HFFc6 (cell line): ENCODE measurements at places on chromosomes 1 and 21. TPM values are rescaled to one million over a fixed set of nuclear protein-coding genes. Genes with fewer than 3 reads are reported as not detected.
A peak's percentile ranks its signal among the peaks of the same experiment; 100 is the strongest.

Gene HPDL
- 0.13 to 0.75 TPM (median 0.41 TPM) in 3 replicates for total RNA-seq

GRCh38 chr1:115973154-115973553 is 3.2 kb upstream of the SLC22A15 start:
- H3K4me3 ChIP-seq, result no peak overlapping the region
- H3K27ac ChIP-seq, result no peak overlapping the region
- peaks cover 5% of the 10 kb centered on the region; the same call in 1 of the 2 replicates for H3K27me3 ChIP-seq
- H3K36me3 ChIP-seq, result peaks cover 7% of the 10 kb centered on the region
- H3K4me1 ChIP-seq, result peaks cover 17% of the 10 kb centered on the region
- no peak for DNase-seq

- peaks cover 30% of the 10 kb centered on the region for H3K27me3 ChIP-seq
- no peak overlapping the region for H3K27ac ChIP-seq
- no peak for DNase-seq
- H3K4me1 ChIP-seq, result peaks cover 6% of the 10 kb centered on the region
Observed at GRCh38 chr1:32886828-32887414, 630 bp downstream of the HPCA start.

- H3K4me3 ChIP-seq, result peak overlapping the region; percentile 96
- H3K27ac ChIP-seq, result peak overlapping the region; percentile 99
- peaks cover 36% of the 10 kb centered on the region for H3K4me1 ChIP-seq
Observed at GRCh38 chr1:19596065-19596713, 47.9 kb upstream of the NBL1 start.

Gene CD1E
- not detected in 3 replicates for total RNA-seq

Gene OR2L13
- not detected in 3 replicates for total RNA-seq

DNA sequence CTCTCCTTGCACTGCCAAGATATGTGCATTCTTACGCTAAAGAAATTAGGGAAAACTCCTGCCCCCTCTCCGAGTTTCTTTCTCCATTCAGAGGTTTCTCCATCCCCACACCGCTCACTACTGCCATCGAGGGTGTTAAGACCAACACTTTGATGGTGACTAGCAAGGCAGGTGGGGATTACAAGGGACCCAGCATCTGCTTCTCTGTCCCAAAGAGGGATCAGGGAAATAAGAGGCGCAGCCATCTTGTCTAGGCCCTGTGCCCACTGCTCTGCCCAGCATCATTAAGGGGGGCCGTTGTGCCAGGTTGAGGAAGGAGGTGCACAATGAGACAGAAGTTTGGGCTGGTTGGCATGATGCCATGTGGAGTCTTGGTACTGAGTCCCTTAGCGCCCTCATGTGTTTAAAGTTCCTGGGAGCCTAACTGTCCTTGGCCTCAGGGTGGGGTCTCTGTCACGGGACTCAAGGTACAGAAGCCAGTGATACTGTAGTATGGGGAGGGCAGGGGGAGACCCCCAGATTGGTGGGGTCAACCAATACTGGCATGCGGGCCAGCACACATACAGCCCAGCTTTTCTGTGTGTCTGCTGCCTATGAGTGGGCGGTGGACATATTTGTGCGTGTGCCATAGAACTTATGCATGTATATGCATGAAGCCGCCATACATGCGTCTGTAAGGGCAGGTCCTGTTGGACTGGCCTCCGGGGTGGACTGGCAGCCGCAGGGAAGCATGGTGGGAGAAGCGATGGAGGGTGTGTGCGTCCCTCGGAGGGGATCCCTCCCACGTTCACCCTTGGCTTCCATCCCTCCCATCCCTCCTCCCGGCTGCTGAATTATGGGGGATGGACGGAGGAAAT is 5.5 kb downstream of the EFNA3 start:
- peaks cover 29% of the 10 kb centered on the region for H3K4me1 ChIP-seq
- peak overlapping the region; percentile 83; the same call in 1 of the 2 replicates for H3K27ac ChIP-seq
- H3K4me3 ChIP-seq, result peak overlapping the region; percentile 98
- no peak for DNase-seq
- H3K27me3 ChIP-seq, result peaks cover 42% of the 10 kb centered on the region
- no peaks in the 10 kb centered on the region for H3K36me3 ChIP-seq

DNA sequence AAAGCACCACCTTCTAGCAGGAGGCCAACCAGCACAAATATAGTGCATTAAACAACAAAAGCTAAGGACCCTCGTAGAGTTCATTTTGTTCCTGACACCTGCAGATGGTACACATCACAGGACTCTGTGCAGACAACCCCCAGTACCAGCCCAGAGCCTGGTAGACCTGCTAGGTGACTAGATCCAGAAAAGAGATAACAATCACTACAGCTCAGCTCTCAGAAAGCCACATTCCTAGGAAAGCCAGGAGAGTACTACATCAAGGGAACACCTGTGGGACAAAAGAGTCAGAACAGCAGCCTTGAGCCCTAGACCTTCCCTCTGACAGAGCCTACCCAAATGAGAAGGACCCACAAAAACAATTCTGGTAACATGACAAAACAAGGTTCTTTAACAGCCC is 344.7 kb upstream of the PTBP2 start:
- peaks cover 27% of the 10 kb centered on the region for H3K27me3 ChIP-seq
- no peak overlapping the region for H3K27ac ChIP-seq
- H3K4me3 ChIP-seq, result no peak overlapping the region
- peaks cover 14% of the 10 kb centered on the region for H3K4me1 ChIP-seq
- H3K36me3 ChIP-seq, result no peaks in the 10 kb centered on the region
- DNase-seq, result no peak

Gene SPATA21
- not detected in 3 replicates for total RNA-seq

Gene MAP1LC3C
- not detected in 3 replicates for total RNA-seq

GRCh38 chr1:63189677-63190076 is 132.7 kb upstream of the FOXD3 start:
- no peak overlapping the region for H3K27ac ChIP-seq
- peaks cover 3% of the 10 kb centered on the region; the same call in 1 of the 2 replicates for H3K27me3 ChIP-seq
- H3K4me3 ChIP-seq, result no peak overlapping the region
- no peaks in the 10 kb centered on the region for H3K4me1 ChIP-seq
- no peaks in the 10 kb centered on the region for H3K36me3 ChIP-seq

- H3K27me3 ChIP-seq, result peaks cover 2% of the 10 kb centered on the region
- H3K36me3 ChIP-seq, result no peaks in the 10 kb centered on the region
- no peak for DNase-seq
- H3K4me1 ChIP-seq, result no peaks in the 10 kb centered on the region
Observed at GRCh38 chr1:18740617-18741016, 110.0 kb downstream of the PAX7 start.

DNA sequence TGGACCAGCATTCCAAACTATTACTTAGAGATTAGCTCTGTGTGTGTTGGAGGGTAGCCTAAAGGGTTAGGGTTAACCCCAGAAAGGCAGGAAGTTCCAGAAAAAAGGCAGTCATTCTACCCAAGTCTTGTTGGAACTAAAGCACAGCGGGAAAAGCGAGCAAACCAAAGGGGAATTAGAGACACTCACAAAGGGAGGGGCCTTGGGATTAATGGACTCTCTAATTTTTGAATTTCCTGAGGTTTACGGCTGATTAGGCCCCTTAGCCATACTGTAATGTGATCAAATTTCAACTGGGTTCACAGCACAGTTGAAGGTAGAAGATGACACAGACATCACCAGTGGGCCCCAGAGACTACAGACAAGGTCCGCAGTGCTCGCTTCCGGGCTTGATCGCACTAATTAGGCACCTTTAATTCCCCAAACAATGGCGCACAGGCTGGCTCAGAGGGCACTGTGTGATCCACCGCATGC is 28.3 kb downstream of the CAPZB start:
- peak overlapping the region; percentile 96 for H3K27ac ChIP-seq
- H3K4me3 ChIP-seq, result 0 out of 2 replicates have a peak overlapping the region, but pooled peaks have one; percentile 12
- H3K36me3 ChIP-seq, result peaks cover 4% of the 10 kb centered on the region; the same call in 1 of the 2 replicates
- no peak for DNase-seq
- peaks cover 82% of the 10 kb centered on the region for H3K4me1 ChIP-seq

- no peak overlapping the region for H3K4me3 ChIP-seq
- no peak for DNase-seq
- no peak overlapping the region for H3K27ac ChIP-seq
- H3K27me3 ChIP-seq, result peaks cover 2% of the 10 kb centered on the region; the same call in 1 of the 2 replicates
- H3K4me1 ChIP-seq, result peaks cover 10% of the 10 kb centered on the region; the same call in 1 of the 2 replicates
- no peaks in the 10 kb centered on the region for H3K36me3 ChIP-seq
Observed at GRCh38 chr1:76055987-76056386, 18.6 kb upstream of the ST6GALNAC3 start.

- no peaks in the 10 kb centered on the region for H3K4me1 ChIP-seq
- no peaks in the 10 kb centered on the region for H3K36me3 ChIP-seq
- DNase-seq, result no peak
Observed at GRCh38 chr1:48208251-48208650, 14.3 kb upstream of the SLC5A9 start.

DNA sequence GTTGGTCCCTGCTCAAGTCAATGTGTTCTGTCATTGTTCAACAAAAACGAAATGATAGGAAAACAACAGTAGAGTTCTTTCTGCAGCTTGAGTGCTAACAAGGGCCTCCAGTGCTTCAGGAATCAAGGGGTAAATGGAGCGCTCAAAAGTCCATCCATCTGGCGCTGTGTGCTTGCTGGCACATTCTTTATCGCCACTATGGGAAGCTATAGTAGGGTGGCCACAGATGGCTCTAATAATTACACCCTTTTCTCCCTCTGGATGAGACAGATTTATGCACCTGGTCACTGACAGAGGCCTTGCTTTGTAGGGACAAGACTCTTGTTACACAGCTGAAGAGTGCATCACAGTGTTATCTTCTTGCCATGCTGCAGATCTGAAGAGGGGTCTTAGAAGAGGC is 136.0 kb downstream of the GDAP2 start:
- H3K27me3 ChIP-seq, result no peaks in the 10 kb centered on the region
- peaks cover 50% of the 10 kb centered on the region for H3K4me1 ChIP-seq
- no peak for DNase-seq
- H3K27ac ChIP-seq, result no peak overlapping the region

GRCh38 chr1:39048745-39049370 is 22.7 kb downstream of the NDUFS5 start:
- peaks cover 12% of the 10 kb centered on the region for H3K36me3 ChIP-seq
- DNase-seq, result no peak
- H3K4me1 ChIP-seq, result peaks cover 38% of the 10 kb centered on the region
- H3K27ac ChIP-seq, result peak overlapping the region; percentile 99
- no peaks in the 10 kb centered on the region; the same call in 1 of the 2 replicates for H3K27me3 ChIP-seq
- no peak overlapping the region for H3K4me3 ChIP-seq

- peak overlapping the region; percentile 80 for H3K27ac ChIP-seq
- H3K4me1 ChIP-seq, result peaks cover 12% of the 10 kb centered on the region
- H3K4me3 ChIP-seq, result peak overlapping the region; percentile 89
- DNase-seq, result no peak
Observed at GRCh38 chr1:201153474-201154388, 543 bp downstream of the TMEM9 start.

- no peak overlapping the region for H3K4me3 ChIP-seq
- no peak overlapping the region for H3K27ac ChIP-seq
- DNase-seq, result no peak
- H3K36me3 ChIP-seq, result no peaks in the 10 kb centered on the region
- no peaks in the 10 kb centered on the region for H3K4me1 ChIP-seq
Observed at GRCh38 chr1:34870395-34870794, 10.8 kb upstream of the SMIM12 start.

DNA sequence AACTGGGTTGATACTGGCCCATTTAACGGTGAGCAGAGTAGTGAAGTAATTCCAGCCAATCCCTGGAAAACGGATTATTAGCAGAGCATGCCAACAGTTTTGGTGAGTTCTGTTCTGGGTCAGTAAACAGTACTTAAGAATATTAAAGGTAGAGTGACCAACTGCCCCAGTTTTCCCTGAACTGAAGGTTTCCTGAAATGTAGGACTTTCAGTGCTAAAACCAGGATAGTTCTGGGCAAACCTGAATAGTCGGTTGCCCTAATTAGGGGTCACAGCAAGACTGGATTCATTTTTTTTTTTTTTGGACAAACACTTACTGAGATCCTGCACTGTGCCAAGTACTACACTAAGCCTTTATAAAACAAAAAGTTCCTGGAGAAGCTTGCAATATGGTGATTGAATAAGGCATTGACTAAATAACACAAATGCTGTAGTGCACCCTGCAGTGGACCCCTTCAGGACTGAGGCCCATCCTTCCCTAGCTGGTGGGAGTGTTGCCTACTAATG is 75.9 kb downstream of the KCNK1 start:
- no peaks in the 10 kb centered on the region for H3K4me1 ChIP-seq
- H3K4me3 ChIP-seq, result no peak overlapping the region
- no peak overlapping the region for H3K27ac ChIP-seq
- H3K27me3 ChIP-seq, result peaks cover 2% of the 10 kb centered on the region; the same call in 1 of the 2 replicates

Gene ASCL5
- not detected in 3 replicates for total RNA-seq

Gene RABGAP1L
- 16.2 to 17.5 TPM (median 16.6 TPM) in 3 replicates for total RNA-seq

DNA sequence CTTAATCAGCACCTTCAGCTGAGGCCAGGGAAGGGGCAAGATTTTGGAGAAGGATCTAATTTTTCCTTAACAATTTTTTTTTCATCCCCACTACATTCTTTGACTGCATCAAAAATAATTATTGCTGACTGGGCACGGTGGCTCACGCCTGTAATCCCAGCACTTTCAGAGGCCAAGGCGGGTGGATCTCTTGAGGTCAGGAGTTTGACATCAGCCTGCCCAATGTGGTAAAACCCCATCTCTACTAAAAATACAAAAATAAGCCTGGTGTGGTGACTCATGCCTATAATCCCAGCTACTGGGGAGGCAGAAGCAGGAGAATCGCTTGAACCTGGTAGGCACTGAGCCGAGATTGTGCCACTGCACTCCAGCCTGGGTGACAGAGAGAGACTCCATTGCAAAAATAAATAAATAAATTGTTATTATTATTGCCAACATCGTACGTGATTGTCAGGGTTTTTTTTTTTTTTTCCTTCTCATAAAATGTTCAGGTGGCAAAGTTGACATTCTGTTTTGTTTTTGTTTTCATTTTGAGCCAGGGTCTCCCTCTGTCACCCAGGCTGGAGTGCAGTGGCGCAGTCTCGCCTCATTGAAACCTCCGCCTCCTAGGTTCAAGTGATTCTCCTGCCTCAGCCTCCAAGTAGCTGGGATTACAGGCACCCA is 37.3 kb upstream of the MORC3 start:
- 0 out of 2 replicates have a peak, but pooled peaks cover 2% of the 10 kb centered on the region for H3K27me3 ChIP-seq
- H3K4me1 ChIP-seq, result peaks cover 7% of the 10 kb centered on the region

GRCh38 chr1:199007423-199007822 is 368.6 kb downstream of the PTPRC start:
- no peak overlapping the region for H3K27ac ChIP-seq
- no peaks in the 10 kb centered on the region for H3K27me3 ChIP-seq
- H3K4me1 ChIP-seq, result peaks cover 8% of the 10 kb centered on the region
- no peaks in the 10 kb centered on the region for H3K36me3 ChIP-seq
- no peak overlapping the region for H3K4me3 ChIP-seq

Gene TGFB2
- total RNA-seq, result 2.4 and 14.0 TPM in 2 replicates

Gene CELA3A
- total RNA-seq, result not detected in 3 replicates

DNA sequence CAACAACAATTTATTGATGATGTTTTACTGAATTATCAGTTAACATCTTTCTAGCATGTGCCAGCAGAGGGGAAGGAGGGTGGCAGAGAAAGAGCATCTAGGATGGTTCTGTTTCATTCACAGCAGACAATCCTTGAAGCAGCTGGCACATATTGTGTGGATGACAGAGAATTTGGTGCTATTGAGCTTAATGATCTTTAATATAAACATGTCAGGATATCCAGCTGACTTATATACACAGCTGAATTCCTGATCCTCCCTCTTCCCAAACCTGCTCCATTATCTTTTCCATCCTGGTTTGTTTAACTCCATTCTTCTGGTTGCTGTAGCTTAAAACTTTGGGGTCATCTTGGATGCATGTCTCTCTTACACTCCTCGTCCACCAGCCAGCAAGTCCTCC is 218.6 kb downstream of the CACNA1E start:
- DNase-seq, result no peak
- no peaks in the 10 kb centered on the region for H3K27me3 ChIP-seq
- peaks cover 11% of the 10 kb centered on the region; the same call in 1 of the 2 replicates for H3K36me3 ChIP-seq
- no peaks in the 10 kb centered on the region for H3K4me1 ChIP-seq

Gene SELENOF
- total RNA-seq, result 289 to 354 TPM (median 315 TPM) in 3 replicates

Gene UBASH3A
- not detected in 3 replicates for total RNA-seq

Gene IFI44L
- 0.18 to 0.45 TPM (median 0.18 TPM) in 3 replicates for total RNA-seq
